NCI-H748 treated with DMSO at 0.1 percent for 48 hours (cell line): ENCODE measurements at places on chromosomes 12 and 14.

- no peak for DNase-seq
Observed at GRCh38 chr12:53096759-53097158, 708 bp upstream of the IGFBP6 start.

DNA sequence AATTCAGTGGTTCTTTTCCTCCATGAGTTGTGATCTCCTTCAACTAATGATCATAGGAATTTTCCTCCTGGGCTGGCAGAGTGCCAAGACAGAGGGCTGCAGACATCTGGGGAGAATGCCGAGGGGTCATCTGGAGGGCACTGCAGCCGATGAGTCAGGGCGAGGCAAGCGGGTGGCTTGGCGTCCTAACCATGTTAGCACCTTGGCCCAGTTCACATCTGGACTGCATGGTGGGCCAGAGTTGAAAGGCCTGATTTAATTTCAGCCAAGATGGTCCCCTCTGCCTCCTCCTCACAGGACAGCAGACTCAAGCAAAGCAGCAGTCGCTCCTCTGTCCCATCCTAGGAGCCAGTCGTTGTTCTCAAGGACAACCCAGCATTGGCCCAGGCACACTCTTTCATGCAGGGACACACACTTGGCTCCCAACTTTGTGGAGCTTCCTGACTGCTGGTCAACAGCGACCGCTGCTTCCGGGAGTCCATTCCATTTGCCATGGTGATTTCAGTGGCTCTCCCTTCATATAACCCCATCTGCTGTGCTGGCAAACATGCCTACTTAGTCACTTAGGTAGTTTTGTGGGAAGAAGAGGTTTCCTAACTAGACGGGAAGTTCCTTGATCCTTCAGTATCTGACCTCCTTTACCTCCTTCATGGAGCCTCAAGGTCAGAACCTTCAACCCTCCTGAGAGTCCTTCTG, 161.8 kb downstream of the TTC8 start:
- DNase-seq: no peak

- DNase-seq: no peak
Observed at GRCh38 chr12:112575559-112576067, 156.9 kb downstream of the PTPN11 start.

DNA sequence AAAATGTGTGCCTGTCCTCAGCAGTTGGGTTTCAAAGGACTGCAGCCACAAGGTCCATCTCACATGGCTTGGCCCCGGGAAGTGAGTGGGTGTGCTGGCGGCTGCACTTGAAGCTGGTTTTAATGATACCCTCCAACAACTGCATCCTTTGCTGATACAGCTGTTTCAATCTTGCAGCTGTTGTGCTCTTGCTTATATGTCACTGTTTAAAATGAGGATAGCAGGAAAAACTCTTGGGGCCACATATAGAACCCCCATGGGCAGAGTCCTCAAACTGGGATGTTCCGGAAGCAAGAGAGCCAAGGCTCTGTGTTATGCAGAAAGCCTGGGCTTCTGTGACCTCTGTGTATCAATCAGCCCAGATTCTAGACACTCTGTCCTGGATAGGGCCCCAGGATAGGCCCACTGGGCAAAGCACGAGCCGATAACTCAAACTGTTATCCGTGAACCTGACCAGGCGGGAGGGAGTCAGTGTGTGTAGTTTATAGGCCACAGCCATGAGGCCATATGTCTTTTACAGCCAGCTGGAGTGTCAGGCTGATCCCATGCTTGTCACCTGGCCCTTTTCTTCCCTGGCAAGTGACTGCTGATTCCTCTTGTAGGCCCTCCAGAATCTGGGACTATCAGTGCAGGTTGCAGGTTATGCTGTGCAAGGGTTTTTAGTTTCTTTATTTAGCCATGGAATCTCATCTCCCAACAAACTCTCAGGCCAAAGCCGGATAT, 74.3 kb downstream of the SSPN start:
- no peak for DNase-seq

GRCh38 chr12:93221841-93222240, 155.9 kb upstream of the NUDT4 start:
- DNase-seq: no peak

GRCh38 chr12:124804011-124804621, 59.5 kb downstream of the SCARB1 start:
- no peak for DNase-seq

- no peak for DNase-seq
Observed at GRCh38 chr14:103509864-103510723, 12.5 kb downstream of the CKB start.

DNA sequence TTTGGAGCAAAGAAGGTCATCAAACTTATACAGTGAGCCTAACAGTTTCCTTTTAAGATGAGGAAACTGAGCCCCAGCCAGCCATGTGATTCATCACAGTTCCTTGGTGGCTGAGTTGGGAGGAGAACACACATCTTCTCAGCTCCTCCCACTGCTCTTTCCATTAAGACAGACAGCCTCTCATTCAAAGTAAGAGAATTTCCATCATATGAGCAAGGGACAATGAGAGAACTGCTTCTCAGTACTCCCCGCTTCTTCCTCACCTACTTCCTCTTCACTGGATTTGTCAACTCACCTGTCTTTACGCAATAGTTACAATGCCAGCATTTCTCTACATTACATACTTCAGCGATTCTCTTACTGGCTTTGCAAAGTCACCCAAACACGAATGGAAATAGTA, 2.2 kb downstream of the IFNG start:
- no peak for DNase-seq

- DNase-seq: no peak
Observed at GRCh38 chr14:68328509-68328908, 464.4 kb downstream of the ZFP36L1 start.

DNA sequence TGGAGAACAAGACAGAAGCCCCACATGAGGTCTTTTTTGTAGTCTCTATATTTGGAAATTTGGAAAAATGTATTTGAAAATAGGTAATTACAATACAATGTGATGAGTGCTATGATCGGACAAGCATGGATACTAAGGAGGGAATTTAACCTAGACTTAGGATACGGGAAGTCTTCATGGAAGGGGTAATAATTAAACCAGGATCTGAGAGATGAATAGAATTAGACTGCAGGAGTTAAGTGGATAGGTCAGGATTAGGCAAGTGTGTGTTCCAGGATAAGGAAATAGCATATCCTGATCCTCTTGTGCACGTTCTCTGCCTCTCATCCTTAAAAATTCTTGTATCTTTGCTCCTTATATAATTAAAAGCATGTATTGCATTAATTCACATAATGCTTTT, 223.3 kb upstream of the PRICKLE1 start:
- DNase-seq: no peak

DNA sequence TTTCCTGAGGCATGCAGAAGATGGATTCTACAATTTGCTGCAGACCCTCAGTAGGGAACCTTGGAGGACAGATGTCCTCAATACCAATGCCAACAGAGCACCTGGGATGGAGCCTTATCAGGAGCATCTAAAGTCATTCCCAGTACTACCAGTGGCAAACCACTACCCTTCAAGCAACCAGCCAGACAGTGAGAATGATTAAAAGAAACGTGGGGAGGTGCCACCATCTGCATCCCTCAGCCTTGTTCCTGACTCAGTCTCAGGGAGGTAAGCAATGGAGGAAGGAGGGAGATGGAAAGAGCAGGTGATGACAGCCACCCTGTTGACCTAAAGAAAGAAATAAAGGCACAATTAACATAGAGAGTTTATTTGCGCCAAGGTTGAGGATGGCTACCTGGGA, 175.2 kb upstream of the GRIN2B start:
- DNase-seq: no peak

GRCh38 chr14:70807898-70808415, 1.4 kb downstream of the MAP3K9 start:
- no peak for DNase-seq

DNA sequence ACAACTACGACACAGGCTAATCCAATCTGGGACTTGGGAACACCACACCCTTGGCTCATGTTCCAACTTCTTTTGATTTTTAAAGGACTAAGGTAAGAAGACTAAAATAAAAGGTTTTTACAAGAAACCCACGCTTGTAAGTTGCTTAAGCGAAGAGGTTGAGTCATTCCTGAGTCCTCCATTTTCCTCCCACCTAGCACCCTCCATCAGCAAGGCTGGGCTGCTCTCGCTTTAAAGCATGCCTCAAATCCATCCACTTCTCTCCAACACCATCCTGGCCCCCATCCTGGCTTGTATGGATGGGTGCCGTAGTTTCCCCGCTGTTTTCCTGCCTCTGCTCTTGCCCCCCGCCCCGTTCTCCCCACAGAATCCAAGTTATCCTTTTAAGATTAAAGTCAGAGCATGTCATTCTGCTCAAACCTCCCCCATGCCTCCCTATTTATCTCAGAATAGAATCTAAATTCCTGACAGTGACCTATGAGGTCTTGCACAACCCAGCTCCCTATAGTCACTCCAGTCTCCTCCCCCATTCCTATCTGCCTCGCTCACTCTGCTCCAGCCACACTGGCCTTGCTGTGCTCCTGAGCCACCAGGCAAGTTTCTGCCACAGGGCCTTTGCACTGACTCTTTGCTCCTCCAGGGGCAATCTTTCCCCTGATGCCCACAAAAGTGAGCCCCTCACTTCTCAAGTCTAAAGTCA, 34.5 kb downstream of the SCARB1 start:
- no peak for DNase-seq

DNA sequence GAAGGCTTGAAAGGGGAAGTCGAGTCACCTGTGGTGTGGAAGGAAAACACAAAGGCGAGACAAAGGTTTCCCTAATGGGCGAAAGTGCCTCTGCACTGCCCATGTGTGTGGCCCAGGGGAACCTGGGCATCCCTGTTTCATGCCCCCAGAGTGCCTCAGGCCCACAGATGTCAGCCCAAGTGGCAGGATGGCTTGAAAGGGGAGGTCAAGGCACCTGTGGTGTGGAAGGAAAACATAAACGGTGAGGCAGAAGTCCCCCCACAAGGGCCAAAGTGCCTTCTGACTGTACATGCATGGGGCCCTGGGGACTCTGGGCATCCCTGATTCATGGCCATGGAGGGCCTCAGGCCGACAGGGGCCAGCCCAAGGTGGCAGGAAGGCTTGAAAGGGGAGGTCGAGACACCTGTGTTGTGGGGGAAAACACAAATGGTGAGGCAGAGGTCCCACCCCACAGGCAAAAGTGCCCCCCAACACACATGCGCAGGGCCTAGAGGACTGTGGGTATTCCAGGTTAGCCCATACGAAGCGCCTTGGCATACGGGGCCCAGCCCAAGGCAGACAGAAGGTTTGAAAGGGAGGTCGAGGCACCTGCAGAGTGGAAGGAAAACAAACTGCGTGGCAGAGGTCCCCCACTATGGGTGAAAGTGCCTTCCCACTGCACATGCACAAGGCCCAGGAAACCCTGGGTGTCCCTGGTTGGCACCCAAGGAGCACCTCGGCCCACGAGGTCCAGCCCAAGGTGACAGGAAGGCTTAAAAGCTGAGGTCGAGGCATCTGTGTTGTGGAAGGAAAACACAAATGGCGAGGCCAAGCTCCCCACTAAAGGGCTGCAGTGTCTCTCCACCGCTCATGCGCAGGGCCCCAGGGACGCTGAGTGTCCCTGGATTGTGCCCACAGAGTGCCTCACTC, 382.3 kb downstream of the ALG10 start:
- no peak for DNase-seq

DNA sequence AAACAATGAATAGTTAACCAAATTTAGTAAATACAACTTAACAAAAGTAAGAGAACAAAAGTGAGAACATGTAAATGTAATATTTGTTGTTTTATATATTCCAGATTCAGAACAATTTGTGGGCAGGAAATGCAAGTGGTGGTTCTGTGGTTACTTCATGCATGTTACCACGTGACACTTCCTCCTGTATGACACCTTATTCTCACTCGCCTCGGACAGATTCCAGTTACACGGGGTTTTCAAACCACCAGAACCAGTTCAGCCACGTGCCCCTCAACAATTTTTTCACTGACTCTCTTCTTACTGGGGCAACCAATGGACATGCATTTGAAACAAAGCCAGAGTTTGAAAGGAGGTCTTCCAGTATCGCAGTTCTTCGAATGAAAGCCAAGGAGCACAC, 21.0 kb downstream of the ALX1 start:
- no peak for DNase-seq

DNA sequence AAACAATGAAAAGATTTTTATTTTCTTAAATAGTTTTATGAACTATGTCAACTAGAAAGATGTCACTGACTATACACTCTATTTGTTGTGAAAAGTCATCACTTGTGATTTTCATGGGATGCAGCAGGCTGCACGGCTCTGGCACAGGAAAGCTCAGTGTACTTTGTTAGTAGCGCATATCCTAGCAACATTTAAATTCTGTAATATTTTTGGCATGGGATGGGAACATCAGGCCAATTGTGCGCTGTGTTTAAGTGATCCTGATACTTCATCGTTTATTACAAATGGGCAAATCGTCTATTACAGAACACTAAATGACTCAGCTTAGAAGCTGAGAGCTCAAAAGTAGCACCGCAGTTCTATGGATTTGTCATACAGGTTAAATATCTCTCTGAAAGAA, 60.7 kb upstream of the SAV1 start:
- DNase-seq: no peak

- no peak for DNase-seq
Observed at GRCh38 chr14:71803539-71804260, 128.5 kb upstream of the RGS6 start.

- peak; percentile 53 for DNase-seq
Observed at GRCh38 chr14:73785834-73786635, 65.6 kb upstream of the PTGR2 start.

- no peak for DNase-seq
Observed at GRCh38 chr12:69354556-69355187, 4.9 kb upstream of the YEATS4 start.

DNA sequence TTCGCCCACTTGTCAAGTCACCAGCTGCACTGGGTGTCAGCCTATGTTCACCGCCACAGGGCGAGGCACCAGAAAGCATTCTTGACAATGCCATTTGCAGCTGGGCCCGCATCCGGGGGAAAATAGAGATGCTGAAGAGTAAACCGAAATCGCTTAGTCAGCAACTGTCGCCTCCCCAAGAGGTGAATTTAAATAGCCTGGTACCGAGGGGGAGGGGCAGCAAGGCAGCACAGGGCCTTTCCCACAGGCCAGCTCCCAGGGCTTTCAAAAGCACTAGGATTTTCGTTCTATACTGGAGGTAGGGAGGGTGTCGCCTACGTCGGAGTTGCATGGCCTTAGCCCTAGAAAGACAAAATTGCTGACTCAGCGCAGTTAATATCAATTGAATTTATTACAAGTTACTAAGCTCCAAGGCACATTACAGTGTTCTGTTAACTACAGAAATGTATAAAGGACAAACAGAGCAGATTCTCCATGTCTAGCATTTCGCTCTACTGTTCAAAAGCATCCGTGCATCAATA, 4.3 kb downstream of the IRF2BPL start:
- peak; percentile 61 for DNase-seq

DNA sequence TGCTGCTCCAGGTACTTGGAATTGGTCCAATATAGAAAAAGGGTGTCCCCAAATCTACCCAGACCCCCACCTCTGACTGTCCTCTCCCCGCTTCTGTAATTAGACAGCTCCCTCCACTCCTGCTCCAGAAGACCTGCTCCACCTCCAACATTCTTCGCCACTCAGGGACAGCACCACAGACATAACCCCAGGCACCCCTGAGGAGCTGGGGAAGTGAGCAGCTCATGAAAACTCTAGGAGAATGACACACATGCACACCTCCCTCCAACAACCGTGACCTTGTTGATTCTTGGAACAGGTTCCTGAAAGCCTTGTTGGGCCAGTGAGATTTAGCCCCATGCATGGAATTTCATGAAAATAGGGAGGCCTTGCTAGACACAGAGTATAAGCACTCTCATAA, 8.2 kb downstream of the KRT4 start:
- DNase-seq: no peak

- no peak for DNase-seq
Observed at GRCh38 chr12:63480186-63480585, 188.1 kb downstream of the DPY19L2 start.
